ENCODE measurements at places on chromosomes 12 and 14.

DNA sequence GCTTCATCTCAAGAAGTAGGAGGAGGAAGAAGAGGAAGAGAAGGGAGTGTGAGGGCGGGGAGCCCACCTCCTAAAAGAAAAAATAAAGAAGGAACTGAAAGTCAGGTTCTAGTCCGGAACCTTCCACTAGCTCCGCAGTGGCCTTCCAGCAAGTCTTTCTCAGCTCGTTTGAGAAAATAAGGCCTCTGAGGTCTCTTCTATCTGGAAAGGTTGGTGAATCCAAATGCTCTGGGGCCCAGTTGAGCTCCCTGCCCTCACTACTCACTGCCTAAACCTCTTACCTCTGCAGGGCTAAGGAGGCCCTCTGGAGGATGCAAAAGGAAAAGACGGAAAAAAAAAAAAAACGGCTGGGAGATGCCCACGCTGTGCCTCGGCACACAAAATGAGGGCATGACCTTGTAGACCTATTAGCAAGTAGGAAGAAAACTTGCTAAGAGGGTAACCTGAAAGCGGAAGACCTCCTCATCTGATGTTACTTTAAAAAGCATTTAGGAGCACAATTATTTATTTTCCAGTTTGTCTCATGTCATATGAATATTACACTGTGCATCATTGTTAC is 35.9 kb downstream of the FBLN5 start:
- peak; percentile 53 for DNase-seq

- DNase-seq, result no peak
These were observed 5.9 kb downstream of the RESF1 start for GRCh38 chr12:31965090-31965489.

GRCh38 chr12:114711689-114712152 is 27.7 kb upstream of the TBX3 start:
- DNase-seq, result no peak

DNA sequence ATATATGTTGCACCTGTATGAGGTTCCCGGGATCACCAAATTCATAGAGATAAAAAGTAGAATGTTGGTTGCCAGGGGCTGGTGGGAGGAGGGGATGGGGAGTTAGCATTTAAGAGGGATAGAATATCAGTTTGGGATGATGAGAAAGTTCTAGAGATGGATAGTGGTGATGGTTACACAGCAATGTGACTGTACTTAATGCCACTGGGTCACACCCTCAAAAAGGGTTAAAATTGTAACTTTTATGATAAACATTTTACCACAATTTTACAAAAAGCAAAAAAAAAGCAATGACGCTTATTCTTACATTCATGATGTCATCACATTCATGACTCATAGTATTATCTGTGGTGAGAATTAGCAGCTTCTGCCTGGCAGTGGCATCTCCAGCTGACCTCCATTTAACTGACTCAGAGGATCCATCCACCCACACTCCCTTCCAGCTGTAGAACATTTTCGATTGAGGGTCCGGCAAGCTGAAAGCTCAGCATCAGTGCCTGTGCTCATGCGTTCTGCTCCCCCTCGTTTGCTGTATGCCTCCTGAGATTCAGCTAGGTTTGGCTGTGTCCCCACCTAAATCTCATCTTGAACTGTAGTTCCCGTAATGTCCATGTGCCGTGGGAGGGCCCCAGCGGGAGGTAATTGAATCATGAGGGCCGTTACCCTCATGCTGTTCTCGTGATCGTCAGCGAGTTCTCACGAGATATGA is 64.8 kb upstream of the TMEM260 start:
- no peak for DNase-seq

DNA sequence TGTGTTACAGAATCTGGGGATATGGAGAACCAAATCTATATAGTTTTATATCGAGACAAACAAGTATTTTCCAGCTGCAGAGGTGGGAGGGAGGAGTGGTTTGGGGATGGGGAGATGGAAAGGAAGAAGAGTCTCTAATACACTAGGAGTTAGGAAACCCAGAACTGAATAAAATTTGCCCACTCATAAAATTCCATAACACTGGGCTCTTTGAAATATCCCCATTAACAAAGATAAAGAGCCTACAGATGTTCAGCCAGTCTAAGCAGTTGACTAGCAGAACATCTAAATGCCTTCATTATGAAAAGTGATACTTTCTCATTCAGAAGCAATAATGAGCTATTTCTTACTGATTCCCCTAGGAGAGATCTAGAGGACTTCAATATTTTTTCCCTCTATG is 151.7 kb upstream of the GZMB start:
- no peak for DNase-seq

GRCh38 chr12:80222261-80222660 is 122.9 kb downstream of the OTOGL start:
- no peak for DNase-seq

DNA sequence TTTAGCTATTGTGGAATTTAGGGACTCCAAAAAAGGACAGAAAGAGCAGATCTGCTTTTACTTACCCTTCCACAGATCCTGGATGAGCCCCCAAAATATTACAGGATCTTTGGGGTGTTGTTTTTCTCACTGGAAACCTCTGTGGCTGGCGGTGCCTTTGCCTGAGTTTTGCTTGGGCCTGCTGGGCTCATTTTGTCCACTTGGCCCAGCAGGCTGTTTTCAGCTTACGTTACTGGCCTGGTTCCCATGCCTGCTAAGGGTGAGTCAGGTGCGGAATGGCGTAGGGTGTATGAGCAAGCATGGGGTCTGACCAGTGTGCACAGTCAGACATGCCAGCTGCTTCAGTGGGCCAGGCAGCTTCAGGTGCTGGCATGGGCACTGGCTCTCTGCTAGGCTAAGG is 45.8 kb downstream of the HSD17B6 start:
- DNase-seq, result no peak

DNA sequence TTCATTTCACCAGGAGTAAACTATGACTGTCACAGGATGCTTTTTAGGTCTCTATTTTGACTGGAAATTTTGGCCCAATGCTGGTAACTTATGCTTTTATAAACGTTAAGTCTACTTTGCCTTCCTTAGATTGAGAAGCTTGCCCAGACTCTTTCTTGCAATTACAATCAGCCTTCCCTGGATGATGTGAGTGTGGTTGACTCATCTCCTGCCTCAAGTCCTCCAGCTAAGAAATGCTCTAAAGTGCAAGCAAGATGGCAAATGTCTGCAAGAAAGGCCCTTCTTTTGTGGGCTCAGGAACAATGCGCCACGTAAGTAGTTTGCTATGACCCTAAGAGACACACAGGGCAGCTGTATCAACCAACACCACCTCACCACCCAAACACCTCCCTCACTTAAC is 96.9 kb downstream of the SYNE2 start:
- no peak for DNase-seq

DNA sequence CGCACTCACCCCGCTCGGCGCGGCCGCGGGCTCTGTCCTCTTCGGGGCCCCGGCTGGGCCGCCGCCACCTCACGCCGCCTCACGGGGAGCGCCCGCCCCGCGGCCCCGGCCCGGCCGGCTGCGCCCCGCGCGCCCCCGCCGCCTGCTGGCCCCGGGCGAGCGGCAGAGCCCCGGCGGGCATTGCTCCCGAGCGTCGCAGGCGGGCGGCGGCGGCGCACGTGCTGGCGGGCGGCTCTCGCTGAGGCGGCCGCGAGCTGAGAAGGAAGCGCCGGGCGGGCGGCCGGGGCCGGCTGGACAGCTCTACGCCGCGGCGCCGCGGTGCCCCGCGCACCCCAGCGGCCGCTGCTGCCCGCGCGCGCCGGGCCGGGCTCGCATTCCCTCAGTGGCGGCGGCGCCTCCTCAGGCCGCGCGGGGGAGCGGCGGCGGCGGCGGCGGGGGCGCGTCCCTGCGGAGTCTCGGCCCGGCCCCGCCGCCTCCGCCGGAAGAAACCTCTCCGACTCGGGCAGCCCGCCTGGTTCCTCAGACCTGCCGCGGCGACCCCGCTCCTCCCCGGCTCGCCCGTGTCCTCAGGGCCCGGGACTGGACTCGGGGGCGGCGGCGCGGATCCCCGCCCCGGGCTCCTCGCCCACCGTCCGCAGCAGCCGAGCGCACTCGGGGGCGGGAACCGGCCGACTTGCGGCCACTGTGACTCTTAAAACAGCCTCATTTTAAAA is at the start of gene PITPNM2:
Gene PITPNM2 (minus strand): TSS at position 347 of the 713 bp plus-strand sequence. CDS start 116,500 bp downstream, outside the sequence.
- peak; percentile 58 for DNase-seq

DNA sequence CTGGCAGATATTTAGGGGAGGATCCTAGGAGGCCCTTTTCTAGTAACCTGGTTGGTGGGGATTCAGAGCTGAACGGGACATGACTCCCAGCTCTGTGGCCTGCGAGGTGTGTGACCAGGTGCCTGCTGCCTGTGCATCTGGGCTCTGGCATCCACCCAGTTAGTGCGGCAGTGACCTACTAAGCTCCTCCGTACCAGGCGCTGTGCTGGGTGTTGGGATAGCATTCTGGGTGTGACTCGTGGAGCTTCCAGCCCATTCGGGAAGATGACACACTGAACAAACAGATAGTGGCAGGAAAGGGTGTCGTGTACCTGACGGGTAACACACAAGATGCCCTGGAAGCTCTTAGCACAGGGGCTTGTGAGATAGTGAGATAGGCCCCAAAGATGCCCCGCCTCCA is 80.9 kb downstream of the ACACB start:
- DNase-seq, result no peak

DNA sequence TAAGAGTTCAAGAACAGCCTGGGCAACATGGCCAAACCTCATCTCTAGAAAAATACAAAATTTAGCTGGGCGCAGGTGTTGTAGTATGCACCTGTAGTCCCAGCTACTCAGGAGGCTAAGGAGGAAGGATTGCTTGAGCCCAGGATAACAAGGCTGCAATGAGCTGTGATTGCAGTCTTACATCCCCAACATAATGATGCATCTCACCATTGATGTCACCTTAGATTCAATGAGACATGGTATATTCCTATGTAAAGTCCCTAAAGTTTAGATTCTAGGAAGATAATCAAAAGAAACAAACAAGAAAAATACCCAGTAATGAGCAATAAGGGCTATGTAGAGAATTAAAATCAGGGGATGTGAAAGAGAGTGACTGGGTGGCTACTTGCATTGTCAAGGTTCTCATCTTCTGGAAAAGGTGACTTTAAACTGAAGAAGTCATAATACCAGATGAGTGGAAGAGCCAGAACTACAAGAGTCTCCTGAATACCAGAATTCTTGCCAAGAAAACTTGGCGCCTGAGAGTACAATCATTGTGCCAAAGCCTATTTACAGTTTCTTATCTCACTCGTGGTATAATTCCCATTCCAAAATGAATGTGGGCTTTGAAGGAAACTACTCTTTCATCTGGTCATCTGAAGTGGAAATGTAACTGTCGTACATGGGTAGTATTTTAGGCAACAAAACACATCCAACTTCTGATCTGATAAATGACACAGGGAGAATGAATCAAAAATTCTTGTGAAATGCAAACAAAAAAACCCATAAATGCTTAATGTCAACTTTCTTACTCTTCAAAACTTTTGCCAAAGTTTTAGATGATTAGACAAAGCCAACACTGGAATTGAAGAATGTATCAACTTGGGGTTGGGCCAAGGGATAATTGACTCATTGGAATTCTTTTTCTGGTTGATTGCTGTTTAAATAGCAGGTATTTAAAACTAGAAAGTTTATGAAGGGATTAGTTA is 81.1 kb upstream of the ST8SIA1 start:
- DNase-seq, result no peak

- DNase-seq, result no peak
These were observed 3.0 kb upstream of the PITPNM2 start for GRCh38 chr12:123153906-123154305.

- DNase-seq, result no peak
These were observed 95.1 kb downstream of the CAND1 start for GRCh38 chr12:67364228-67364627.

- DNase-seq, result no peak
These were observed 13.4 kb downstream of the C12orf42 start for GRCh38 chr12:103482365-103482764.

- no peak for DNase-seq
These were observed 8.3 kb downstream of the ABHD4 start for GRCh38 chr14:22606380-22606779.

DNA sequence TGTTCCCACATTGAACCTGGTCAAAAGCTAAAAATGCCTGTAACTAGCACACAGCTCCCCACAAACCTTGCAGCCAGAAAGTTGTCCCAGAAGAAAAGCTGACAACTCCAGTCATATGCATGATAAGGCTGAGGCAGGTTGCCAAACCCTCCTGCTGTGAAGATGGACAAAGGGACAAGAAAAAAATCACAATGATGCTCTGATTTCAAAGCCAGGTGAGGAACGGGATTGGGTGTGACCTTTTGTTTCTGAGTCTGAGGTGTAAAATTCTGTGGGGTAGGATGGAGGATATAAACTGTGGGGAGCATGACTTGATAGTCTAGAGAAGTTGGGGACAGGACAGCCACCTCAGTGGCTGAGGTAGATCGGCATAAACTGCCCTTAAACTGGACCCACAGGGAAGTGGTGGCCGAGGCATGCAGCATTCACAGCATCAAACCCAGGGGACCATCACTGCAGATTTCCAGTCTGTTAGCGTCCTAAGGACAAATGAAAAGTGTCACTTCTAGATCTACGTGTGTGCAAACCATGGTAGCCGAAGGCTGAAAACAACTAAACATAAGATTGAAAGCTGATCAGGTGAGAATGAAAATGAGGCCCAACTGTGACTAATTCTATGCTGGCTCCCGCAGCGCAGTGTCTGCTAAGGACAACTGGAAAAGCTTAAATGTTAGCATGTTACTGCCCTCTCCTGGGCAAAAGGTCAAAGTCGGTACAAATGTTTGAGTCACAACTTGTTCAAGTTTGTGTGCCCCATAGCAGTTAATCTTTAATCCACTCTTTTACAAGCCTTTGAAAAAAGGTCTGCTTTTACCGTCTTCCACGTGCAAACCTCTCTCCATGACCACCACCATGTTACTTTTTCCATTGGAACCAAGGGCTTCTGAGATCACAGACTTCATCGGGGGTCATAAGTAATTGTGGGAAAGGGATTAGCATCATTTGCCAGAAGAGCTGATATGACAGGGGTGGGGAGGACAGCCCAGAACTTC is 39.8 kb downstream of the GRIN2B start:
- no peak for DNase-seq

DNA sequence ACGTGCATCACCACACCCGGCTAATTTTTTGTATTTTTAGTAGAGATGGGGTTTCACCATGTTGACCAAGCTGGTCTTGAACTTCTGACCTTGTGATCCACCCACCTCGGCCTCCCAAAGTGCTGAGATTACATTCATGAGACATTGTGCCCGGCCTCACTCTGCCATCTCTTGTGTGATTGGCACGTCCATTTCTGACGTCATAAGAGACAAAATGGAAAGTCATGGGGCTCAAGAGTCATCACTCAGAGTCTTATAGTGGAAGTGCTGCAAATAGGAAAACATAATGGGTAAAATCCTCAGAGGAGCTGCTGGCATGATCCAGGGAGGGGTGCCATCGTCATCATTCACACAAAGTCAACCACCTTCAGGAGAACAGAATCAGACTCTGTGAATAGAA is 54.2 kb upstream of the GPATCH2L start:
- no peak for DNase-seq

DNA sequence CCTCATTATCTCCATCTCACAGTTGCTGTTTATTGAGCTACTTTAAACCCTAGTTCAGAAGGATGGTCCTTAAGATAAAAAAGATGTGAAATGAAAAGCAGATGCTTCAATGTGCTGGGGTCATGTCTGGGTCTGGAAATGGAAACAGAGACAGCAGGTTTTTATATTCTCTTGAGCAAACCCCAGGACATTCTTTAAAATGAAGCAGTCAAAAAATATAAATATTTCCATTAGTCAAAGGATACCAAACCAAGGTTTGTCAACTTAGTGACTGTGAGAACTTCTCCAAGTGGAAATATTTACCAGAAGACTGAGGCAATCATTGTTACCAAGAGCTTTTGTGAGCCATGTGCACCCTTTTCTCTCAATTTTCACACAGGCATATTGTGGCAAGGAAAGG is 102.5 kb upstream of the DIO2 start:
- DNase-seq, result no peak
